ENCODE measurements at places on chromosomes 4 and X. TPM values are rescaled to one million over a fixed set of nuclear protein-coding genes. Genes with fewer than 3 reads are reported as not detected.

FOXP3 gene
- 0.28 TPM for total RNA-seq

CDKL5 gene
- total RNA-seq = 13.7 TPM

- H3K4me3 ChIP-seq = no peak overlapping the region
- DNase-seq = peak; percentile 36
- H3K36me3 ChIP-seq = no peaks in the 10 kb centered on the region
- no peaks in the 10 kb centered on the region for H3K27me3 ChIP-seq
- no peak overlapping the region for H3K27ac ChIP-seq
These were observed 53.1 kb upstream of the GIMD1 start for GRCh38 chr4:106421441-106422296.

- peaks cover 13% of the 10 kb centered on the region for H3K4me1 ChIP-seq
- H3K27me3 ChIP-seq = peaks cover 7% of the 10 kb centered on the region
- no peak overlapping the region for H3K27ac ChIP-seq
- H3K4me3 ChIP-seq = no peak overlapping the region
- DNase-seq = no peak
- no peaks in the 10 kb centered on the region for H3K36me3 ChIP-seq
These were observed 7.2 kb downstream of the HTR2C start for GRCh38 chrX:114591121-114591520.

DNA sequence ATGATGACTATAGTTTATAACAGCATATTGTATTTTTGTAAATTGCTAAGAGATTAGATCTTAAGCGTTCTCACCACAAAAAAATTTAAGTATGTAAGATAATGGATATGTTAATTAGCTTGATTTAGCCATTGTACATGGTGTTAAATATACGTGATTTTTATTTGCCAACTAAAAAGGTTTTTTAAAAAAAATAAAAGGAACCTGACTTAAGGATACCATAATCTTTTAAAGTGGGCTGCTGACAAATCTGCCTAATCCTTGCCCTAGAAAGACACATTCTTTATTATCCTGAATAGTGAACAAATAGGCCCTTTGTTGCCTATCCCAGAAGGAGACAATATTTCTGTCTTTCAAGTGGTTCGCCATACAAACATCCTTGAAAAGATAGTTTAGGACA lies 94.6 kb upstream of the FAM47C start:
- H3K4me1 ChIP-seq = no peaks in the 10 kb centered on the region
- no peaks in the 10 kb centered on the region for H3K36me3 ChIP-seq
- no peaks in the 10 kb centered on the region for H3K27me3 ChIP-seq
- no peak overlapping the region for H3K27ac ChIP-seq

All from GM23338 (cell line).